ENCODE measurements at places on chromosomes 13 and 19. TPM values are rescaled to one million over a fixed set of nuclear protein-coding genes. Genes with fewer than 3 reads are reported as not detected.

ELSPBP1 gene
- total RNA-seq, result not detected

SMIM44 gene
- not detected for total RNA-seq

SNAPC2 gene
- total RNA-seq, result 2.3 TPM

- no peak overlapping the region for H3K4me3 ChIP-seq
- no peak for DNase-seq
- peaks cover 29% of the 10 kb centered on the region for H3K4me1 ChIP-seq
- H3K36me3 ChIP-seq, result no peaks in the 10 kb centered on the region
- H3K27me3 ChIP-seq, result no peaks in the 10 kb centered on the region
These were observed 136.6 kb upstream of the FRY start for GRCh38 chr13:31894931-31895330.

WASF3 gene
- 11.3 TPM for total RNA-seq

- DNase-seq, result no peak
- H3K27me3 ChIP-seq, result no peaks in the 10 kb centered on the region
- H3K4me1 ChIP-seq, result no peaks in the 10 kb centered on the region
- no peak overlapping the region for H3K4me3 ChIP-seq
- no peaks in the 10 kb centered on the region for H3K36me3 ChIP-seq
These were observed 167.2 kb downstream of the NDFIP2 start for GRCh38 chr13:79648191-79648590.

LACC1 gene
- 13.4 TPM for total RNA-seq

IL17D gene
- total RNA-seq, result not detected

DNA sequence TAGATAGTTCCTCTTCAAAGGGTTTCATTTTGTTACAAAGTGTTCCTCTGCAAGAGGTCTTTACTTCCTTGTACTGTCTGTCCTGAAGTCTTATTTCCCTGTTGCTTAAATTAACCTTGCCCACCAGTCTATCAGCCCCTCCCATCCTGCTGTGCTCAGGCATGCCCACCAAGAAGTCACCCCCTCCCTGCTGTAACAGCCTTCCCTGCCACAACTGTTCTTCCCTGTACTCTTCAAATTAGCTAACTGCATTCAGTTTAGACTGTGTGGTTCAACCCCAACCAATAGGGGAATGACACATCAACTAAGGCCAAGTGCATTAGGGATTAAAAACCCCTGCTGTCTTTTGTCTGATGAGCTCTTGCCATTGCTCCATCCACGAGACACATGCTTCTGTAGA, 34.4 kb upstream of the ZNF562 start:
- no peaks in the 10 kb centered on the region for H3K4me1 ChIP-seq
- no peaks in the 10 kb centered on the region for H3K36me3 ChIP-seq
- H3K27me3 ChIP-seq, result no peaks in the 10 kb centered on the region
- no peak overlapping the region for H3K4me3 ChIP-seq
- DNase-seq, result no peak

NCAN gene
- total RNA-seq, result not detected

DNA sequence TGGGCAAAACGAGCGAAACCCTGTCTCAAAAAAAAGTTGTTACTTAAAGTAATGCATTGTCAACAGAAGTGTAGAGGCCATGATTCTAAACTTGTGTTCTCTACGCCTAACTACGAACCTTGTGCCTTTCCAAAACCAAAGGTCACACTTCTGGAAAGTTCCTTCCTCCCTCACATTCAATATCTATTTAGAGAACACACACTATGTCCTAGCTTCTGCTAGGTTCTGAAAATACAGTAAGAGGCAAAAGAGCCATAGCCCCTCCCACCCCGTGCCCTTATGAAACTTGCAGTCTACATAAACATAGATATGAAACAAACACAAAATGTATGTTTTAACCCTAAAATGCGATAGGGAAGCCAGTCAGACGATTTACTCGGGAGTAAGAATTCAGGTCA, 36.4 kb downstream of the RNF6 start:
- no peaks in the 10 kb centered on the region for H3K36me3 ChIP-seq
- DNase-seq, result no peak
- H3K4me1 ChIP-seq, result peaks cover 27% of the 10 kb centered on the region
- H3K27me3 ChIP-seq, result no peaks in the 10 kb centered on the region
- peak overlapping the region; percentile 85 for H3K4me3 ChIP-seq
